ENCODE measurements at places on chromosomes 5 and 9. TPM values are rescaled to one million over a fixed set of nuclear protein-coding genes. Genes with fewer than 3 reads are reported as not detected.

Gene NPM1
- 4,764 TPM for polyA plus RNA-seq

Gene ECSCR
- 13.5 TPM for polyA plus RNA-seq

Gene CDH6
- 1.4 TPM for polyA plus RNA-seq

Gene PCDHA13
- polyA plus RNA-seq: not detected

Gene TMOD1
- 0.54 TPM for polyA plus RNA-seq

GRCh38 chr5:81513473-81513872, 119.5 kb upstream of the ACOT12 start:
- no peak for DNase-seq

GRCh38 chr9:116334546-116335150, 181.1 kb downstream of the PAPPA start:
- no peak for DNase-seq

DNA sequence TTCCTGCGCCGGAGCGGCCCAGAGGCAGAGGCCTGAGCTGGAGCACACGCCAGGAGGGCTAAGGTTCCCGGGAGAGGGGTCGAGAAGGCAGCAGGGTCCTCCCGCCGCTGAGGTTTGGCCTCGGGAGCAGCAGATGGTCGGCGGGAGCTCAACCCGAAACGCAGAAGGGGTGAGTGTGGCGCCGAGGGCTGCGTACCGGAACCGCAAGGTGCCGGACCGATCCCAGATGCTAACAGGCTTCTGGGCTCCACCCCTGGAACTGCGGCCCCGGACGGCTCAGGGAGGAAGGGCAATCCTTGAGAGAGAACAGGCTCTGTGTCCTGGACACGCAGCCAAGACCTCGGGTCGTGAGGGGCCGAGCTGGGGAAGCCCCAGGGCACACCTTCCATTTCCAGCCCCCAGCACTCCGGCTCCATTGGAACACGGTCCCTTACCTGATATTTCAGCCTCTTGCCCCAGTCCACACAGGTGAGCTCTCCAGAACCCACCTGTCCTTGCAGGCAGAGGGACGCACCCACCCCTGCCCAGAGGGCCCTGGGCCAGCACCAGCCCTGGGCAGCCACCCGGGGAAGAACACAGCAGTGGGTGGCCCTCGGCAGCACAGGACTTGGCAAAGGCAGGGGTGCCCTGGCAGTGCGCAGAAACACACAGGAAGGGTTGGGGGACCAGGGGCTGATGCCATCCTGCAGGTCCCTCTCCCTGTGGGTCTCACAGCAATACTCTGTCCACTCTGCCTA, 1.4 kb downstream of the LHX3 start:
- peak; percentile 52 for DNase-seq

DNA sequence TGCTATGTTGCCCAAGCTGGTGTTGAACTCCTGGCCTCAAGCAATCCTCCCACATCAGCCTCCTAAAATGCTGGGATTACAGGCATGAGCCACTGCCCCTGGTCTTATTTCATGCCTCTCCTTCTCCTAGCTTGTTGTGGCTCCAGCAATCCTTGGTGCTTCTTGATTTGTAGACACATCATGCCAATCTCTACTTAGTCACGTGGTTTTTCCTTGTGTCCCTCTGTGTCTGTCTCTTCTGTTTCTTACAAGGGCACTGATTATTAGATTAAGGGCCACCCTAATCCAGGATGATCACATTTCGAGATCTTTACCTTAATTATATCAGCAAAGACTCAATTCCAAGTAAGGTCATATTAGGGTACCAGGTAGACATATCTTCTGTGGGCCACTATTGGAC, 9.2 kb upstream of the IL31RA start:
- no peak for DNase-seq

- no peak for DNase-seq
Observed at GRCh38 chr5:124080256-124080655, 568.3 kb downstream of the CSNK1G3 start.

GRCh38 chr5:111932199-111932598, 175.2 kb upstream of the NREP start:
- no peak for DNase-seq

DNA sequence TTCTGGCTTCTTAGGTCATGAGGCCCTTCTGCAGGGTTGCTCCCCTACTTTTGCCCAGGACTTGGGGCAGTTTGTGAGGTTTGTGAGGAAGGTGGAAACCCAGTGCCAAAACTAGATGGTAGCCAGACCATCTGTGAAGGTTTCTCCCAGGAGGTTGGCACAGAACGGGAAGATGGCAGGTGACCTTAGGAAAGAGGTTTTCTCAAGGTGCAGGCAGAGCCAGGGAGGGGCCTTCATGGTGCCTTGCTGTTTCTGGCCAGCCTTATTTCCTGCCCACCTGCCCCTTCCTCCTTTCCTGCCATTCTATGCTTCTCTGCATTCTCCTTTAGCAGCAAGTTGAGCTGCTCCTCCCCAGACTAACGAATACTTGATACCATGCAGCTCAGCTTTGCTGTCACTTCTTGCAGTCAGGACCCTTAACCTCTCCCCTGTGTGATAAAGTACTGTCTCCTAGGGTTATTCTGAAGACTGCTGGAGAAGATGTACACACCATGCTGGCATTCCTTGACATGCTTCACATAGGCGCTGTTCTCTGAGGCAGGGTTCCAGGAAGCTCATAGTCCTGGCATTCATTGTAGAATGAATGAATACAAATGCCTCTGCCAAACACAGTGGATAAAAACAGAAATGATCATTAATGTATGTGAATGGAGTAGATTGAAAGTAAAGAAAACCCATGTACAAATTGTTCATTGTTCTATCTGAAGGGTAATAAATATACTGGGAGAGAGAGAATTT, 154.3 kb downstream of the KDM4C start:
- DNase-seq: no peak

DNA sequence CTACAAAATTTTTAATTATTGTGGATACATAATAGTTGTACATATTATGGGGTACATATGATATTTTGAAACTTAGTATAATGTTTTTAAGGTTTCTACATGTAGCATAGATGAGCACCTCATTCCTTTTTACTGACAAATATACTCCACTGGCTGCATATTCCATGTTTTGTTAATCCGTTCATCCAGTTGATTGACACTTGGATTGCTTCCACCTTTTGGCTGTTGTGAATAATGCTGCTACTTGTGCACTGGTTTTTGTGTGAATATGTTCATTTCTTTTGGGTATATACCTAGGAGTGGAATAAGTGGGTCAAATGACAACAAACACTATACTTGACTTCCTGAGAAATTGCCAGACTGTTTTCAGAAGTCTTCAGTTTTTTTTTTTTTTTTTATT, 2.8 kb upstream of the ENTREP1 start:
- DNase-seq: no peak

GRCh38 chr9:21095561-21095960, 17.8 kb upstream of the IFNB1 start:
- DNase-seq: no peak

GRCh38 chr5:66966439-66966838, 230.2 kb downstream of the CD180 start:
- no peak for DNase-seq

DNA sequence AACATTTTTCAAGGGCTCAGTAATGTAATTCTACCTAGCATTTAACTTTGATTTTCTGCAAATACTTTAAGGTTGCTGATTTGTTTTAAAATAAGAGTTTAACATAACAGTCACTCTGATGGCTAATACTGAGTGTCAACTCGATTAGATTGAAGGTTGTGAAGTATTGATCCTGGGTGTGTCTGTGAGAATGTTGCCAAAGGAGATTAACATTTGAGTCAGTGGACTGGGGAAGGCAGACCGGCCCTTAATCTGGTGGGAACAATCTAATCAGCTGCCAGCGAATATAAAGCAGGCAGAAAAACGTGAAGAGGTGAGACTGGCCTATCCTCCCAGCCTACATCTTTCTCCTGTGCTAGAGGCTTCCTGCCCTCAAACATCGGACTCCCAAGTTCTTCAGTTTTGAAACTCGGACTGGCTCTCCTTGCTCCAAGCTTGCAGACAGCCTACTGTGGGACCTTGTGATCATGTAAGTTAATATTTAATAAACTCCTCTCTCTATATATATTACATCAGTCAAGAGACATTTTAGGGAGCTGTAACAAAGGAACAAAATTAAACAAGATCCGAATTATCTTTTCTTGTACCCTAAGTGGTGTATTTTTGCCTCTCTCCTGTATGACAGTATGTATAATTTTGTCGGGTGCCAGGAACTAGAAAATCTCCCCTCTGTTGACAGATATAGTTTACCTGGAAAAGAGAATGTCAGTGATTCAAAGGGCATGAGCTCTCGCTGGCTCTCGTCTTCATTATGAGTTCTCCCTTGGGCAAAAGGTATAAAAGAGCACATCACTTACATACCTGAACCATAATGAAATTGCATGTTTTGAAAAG, 576.1 kb downstream of the LRRC70 start:
- no peak for DNase-seq

DNA sequence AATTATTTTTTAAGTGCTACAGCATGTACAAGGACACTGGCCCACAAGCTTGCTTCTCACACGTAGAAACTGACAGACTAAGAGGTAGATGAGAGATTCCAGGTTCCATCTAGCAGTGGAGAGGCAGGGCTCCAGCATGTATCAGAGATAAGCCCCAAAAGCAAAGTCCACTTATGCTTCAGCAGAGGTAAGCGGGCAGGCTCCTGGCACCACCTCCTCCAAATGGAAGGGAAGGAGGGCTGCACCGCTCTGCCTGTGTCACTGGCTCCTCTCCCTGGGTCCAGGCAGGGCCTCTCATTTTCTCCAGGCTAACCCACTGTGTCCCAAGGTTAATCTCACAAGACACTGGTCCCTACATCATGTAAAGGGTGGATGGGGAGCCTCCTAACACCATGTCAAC, 15.9 kb downstream of the GRHPR start:
- no peak for DNase-seq

DNA sequence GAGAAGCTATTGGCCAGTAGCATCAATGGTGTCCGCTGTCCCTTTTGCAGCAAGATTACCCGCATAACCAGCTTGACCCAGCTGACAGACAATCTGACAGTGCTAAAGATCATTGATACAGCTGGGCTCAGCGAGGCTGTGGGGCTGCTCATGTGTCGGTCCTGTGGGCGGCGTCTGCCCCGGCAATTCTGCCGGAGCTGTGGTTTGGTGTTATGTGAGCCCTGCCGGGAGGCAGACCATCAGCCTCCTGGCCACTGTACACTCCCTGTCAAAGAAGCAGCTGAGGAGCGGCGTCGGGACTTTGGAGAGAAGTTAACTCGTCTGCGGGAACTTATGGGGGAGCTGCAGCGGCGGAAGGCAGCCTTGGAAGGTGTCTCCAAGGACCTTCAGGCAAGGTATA, 10.8 kb downstream of the TRIM32 start:
- no peak for DNase-seq

- DNase-seq: no peak
Observed at GRCh38 chr9:90737742-90738141, 63.9 kb upstream of the SYK start.

DNA sequence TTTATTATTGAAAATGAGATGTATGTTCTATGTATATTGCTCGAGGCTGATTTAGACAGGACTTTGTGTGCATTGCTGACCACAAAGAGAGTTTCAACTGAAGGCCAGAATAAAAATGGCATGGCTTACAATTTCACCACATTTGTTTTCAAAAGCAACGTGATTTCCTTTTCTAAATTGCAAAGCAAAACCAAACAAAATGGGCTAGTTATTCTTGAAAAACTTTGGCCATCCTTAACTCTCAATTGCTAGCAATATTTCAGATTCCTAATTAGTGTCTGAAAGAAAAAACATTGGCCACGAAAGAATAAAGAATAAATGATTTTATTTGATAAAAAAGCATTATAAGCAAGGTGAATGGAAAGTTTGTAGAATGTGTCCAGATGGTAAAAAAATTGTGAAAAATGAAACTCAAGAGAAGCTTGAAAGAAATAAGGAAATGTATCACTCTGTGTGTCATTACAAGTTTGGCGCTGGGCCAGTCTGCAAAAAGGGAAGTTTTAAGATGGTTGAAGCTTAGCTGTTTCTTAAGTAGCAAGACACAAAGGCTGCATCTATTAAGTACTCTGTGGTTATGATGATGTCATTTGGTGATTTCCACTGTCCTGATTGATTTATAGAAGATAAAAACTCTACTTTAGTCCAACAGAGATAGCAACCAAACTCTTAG, 89.2 kb upstream of the PRLR start:
- DNase-seq: no peak

GRCh38 chr5:21049901-21050300, 1061.9 kb upstream of the CDH18 start:
- no peak for DNase-seq

- no peak for DNase-seq
Observed at GRCh38 chr9:136007934-136008692, 46.9 kb upstream of the UBAC1 start.

DNA sequence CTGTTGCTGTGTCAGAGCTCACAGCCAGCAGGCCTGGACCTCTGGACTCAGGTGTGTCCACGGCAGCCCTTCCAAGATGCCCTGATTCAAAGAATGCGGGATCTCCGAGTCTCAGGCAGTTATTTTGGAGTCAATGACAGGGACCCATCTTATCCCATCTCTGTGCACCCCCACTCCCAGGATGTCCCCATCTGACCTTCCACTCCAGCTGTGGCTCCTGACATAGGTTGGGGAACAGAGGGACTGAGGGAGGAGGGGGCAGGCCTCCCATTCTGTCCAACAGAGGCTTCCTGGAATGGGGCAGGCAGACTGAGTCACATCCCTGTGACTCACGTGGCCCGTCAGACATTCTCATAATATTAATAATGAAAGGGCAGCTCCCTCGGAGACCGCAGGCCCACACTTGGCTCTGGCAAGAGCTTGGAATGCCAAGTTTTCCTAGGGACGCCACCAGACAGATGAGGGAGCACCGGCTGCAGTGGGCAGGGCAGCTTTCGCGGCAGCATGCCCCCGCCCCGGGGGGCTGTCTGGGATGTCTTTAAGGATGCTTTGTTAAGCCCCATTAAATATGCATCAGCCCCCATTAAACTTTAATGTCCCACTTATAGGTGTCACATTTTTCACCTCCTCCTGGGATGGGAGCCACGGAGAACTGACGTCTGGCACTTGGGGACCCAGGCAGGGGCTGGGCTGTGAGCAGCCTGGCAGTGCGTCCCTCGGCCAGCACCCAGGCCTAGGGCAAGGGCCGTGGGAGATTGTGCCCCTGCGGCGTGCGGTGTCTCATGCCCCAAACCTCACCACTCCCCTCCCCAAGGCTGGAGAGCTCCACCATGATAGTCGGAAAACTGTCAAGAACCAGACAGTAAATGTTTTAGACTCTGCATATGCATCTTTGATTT, 23.6 kb upstream of the FIBCD1 start:
- DNase-seq: peak; percentile 49

- DNase-seq: no peak
Observed at GRCh38 chr9:34501889-34502425, 20.8 kb downstream of the ENHO start.

DNA sequence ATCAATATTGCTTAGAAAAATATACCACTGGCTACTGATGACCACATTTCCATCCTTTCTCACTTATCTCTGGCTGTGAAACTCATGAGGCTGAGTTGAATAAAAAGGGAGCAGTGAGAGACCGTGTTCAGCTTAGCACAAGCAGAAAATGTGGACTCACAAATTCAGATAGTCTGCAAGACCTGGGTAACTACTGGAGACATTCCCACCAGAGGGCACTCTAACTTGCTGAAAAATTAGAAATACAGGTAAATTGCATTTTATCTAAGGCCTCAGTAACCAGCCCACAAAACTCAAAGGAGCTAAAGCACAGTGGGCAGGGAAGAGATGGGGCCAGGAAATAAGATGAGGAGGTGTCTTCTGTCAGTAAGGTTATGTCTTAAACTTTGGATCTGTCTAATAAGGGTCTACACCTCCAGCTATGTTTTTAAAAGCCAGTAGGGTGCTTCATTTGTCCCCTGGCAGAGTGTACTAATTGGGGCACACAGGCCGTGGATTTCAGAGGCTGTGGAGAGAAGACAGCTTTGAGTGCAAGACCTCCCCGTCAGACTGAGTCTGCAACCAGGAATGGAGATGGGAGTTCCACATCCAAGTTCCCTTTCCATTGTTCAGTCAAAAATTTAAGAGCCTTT, 8.7 kb upstream of the NDUFB6 start:
- DNase-seq: peak; percentile 60
